Suppressor macrophage treated with lipopolysaccharide for 1 hour (primary cell): ENCODE measurements at places on chromosomes 7 and 10.

GRCh38 chr7:107613948-107614347 lies 33.9 kb downstream of the BCAP29 start:
- DNase-seq = no peak

GRCh38 chr10:132178672-132179545 lies 7.8 kb upstream of the DPYSL4 start:
- DNase-seq = no peak

DNA sequence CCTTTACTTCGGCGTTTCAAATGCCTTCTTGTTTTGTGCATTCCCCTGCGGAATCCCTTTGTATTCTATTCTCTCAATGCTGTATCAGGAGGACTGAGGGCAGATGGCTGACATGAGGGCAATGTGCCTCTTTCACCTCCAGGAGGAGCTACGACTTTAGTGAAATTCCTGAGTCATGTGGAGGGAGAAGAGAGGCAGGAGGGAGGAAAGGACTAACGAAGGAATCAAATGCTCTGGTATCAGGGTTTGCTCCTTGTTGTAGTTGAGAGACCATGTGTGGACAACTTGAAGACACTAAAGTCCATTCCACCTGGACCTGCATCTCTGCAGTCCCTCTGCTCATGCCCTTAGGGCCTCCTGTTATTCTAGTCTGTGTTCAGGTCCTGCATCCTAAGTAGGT lies 40.2 kb upstream of the PRSS58 start:
- peak; percentile 32 for DNase-seq

GRCh38 chr7:14218338-14218737 lies 228.9 kb upstream of the ETV1 start:
- no peak for DNase-seq

DNA sequence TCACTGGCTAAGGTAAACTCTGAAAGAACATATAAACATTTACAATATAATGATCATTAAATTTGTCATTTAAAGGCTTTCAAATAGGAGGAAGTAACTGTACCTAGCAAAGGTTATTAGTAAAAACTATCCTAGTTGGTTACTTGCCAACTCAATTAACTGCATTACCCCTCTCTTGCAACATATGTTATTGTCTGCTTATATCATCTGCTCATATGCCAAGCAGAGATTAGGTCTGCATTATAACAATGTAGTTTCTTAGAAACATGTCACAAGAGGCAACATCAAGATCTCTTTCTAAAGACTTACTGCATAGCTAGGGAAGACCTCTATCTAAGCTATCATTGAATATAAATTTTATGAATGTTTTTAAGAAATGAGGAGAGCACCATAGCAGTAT lies 132.5 kb downstream of the RELN start:
- DNase-seq = no peak

- DNase-seq = no peak
Observed at GRCh38 chr7:51035716-51036115, 253.0 kb upstream of the GRB10 start.
